ENCODE measurements at places on chromosomes 3 and 15. TPM values are rescaled to one million over a fixed set of nuclear protein-coding genes. Genes with fewer than 3 reads are reported as not detected.

DNA sequence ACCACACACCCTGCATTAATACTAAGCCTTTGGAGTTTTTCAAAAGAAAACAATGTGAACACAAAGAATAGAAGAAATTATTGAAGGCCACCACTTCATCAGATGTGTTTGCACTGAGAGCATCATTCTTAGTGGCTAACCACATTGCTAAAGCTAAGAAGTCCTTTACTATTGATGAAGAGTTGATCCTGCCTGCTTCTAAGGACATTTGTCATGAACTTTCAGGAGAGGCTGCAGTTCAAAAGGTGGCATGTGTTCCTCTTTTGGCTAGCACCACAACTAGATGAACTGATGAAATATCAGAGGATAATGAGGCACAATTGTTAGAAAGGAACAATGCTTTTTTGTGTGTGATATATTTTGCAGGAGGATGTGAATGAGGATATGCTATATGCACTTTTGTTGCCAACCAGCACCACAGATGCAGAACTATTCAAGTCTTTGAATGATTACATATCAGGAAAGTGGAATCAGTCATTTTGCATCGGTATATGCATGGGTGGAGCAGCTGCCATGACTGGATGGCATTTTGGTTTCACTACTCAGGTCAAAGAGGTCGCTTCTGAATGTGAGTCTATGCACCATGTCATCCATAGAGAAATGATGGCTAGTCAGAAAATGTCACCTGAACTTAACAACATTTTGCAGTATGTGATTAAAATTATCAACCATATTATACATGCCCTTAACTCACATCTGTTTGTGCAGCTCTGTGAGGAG, 2.5 kb upstream of the EID1 start:
- no peaks in the 10 kb centered on the region for H3K27me3 ChIP-seq
- peaks cover 5% of the 10 kb centered on the region for H3K36me3 ChIP-seq
- H3K4me1 ChIP-seq: peaks cover 9% of the 10 kb centered on the region

- no peak for DNase-seq
- H3K27ac ChIP-seq: no peak overlapping the region
- H3K4me1 ChIP-seq: no peaks in the 10 kb centered on the region
- H3K4me3 ChIP-seq: no peak overlapping the region
- no peaks in the 10 kb centered on the region for H3K36me3 ChIP-seq
- peaks cover 6% of the 10 kb centered on the region for H3K27me3 ChIP-seq
Observed at GRCh38 chr15:38627689-38628277, 63.2 kb upstream of the RASGRP1 start.

DNA sequence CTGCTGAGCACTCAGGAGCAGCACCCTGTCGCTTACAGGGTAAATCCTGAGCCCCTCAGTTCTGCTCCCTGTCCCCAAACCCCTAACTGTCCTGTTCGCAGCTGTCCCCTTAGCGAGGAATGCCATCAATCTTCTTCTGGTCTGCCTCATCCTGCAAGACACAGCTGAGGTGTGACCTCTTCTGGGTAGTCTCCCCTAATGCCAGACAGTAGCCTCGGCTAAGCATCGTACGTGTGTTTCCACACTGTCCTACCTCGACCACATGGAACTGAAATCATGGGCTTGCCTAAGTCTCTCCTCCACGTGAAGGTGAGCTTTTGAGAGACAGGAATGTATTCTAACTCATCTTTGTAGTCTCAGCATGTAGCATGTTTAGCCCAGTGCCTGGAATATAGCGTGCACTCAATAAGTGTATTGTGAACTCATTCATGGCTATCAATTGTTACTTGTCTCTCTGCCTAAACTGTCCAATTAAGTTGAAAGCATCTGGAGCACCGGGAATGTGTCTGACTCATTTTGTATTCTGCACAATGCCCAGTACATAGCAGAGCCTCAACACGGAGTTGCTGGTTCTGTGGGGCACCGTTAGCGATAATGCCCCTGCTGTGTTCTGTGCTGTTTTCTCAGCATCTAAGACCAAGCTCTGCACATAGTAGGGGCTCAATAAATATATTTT, 90.2 kb downstream of the HES1 start:
- H3K27ac ChIP-seq: no peak overlapping the region
- no peak for DNase-seq
- H3K4me1 ChIP-seq: peaks cover 8% of the 10 kb centered on the region
- H3K27me3 ChIP-seq: no peaks in the 10 kb centered on the region
- no peaks in the 10 kb centered on the region for H3K36me3 ChIP-seq

CDCP1 gene
- total RNA-seq: 0.13 TPM

FBXW12 gene
- total RNA-seq: 0.55 TPM

Data from A673 (cell line).